Uterus (tissue), 4 donors: ENCODE measurements at places on chromosomes 6 and 20.
A peak's percentile ranks its signal among the peaks of the same experiment; 100 is the strongest.

GRCh38 chr6:129667034-129667433, 42.9 kb downstream of the ARHGAP18 start:
- no peak for DNase-seq

- no peak for DNase-seq
Observed at GRCh38 chr6:31567531-31568370, 4.3 kb upstream of the LTA start.

DNA sequence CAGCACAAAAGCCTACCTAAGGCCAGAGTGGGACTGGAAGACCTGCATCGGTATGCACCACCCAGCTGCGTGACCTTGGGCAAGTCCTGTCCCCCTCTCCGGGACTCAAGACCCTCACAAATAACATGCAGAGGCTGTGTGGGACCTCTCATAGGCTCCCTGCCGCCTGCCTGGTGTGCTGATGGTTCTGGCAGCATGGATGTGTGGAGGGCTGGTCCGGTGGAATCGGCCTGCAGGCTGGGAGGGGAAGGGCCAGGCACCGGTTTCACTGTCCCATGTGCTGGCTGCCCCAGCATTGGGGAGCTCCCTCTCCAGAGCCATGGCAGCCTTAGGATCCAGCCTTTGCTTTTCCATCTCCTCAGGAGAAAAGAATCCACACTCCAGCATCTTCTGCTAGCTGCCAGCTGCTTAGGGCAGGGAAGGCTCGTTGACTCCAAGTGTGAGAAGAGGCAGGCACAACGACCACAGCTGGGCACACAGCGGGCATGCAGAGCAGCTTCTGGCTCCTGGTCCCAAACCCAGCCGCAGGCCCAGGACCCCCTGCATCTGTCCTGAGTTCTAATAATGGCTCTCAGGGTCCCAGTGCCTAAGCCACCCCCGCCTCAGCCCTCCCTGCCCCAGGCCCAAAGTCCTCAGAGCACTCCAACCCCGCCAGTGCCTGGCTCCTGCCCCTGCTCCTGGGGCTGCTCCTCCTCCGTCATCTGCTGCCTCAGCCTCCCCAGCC, 32.5 kb downstream of the TFEB start:
- DNase-seq = no peak

DNA sequence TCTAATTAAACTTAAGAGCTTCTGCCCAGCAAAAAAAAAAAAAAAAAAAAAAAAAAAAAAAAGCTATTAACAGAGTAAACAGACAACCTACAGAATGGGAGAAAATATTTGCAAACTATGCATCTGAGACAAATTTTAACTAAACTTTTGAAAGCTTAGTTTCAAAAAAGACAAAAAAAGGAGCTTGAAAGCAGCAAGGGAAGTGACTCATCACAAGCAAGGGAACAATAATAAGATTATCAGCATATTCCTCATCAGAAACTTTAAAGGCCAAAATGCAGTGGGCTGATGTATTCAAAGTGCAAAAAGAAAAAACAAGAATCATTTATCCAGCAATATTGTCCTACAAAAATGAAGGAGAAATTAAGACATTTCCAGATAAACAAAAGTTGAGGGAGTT, 158.6 kb downstream of the RNF144B start:
- no peak for DNase-seq

- DNase-seq = no peak
Observed at GRCh38 chr20:20498076-20498861, 130.4 kb downstream of the INSM1 start.

- DNase-seq = no peak
Observed at GRCh38 chr6:116450769-116451740, 10.1 kb upstream of the CALHM6 start.

DNA sequence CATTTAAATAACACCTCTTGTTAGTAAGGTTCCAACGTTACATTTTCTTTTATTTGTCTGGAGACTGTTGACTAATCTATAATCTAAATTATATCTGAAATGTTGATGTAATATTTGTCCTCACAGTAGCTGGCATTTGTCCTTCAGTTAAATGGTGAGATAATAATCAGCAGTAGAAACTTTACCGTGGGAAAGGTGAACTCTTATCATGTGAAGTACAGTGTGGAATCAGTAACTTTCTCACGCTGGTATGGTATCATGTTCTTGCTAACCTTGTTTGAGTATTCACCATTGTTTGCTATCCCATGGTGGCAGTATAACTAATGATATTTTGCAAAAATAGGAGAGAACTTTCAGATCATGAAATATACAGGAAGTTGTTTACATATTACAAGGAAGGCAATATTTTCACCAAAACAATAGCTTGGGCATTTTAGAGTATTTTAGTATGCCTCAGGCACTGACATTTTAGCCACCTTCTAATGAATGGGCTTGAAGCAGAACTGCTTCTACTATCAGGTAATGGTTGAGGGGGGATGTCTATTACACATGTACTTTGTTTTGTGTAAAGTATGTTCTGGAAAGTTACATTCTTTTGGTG, 4.8 kb downstream of the GMNN start:
- no peak for DNase-seq

GRCh38 chr6:75291331-75291730, 6.7 kb upstream of the TMEM30A start:
- DNase-seq = no peak

DNA sequence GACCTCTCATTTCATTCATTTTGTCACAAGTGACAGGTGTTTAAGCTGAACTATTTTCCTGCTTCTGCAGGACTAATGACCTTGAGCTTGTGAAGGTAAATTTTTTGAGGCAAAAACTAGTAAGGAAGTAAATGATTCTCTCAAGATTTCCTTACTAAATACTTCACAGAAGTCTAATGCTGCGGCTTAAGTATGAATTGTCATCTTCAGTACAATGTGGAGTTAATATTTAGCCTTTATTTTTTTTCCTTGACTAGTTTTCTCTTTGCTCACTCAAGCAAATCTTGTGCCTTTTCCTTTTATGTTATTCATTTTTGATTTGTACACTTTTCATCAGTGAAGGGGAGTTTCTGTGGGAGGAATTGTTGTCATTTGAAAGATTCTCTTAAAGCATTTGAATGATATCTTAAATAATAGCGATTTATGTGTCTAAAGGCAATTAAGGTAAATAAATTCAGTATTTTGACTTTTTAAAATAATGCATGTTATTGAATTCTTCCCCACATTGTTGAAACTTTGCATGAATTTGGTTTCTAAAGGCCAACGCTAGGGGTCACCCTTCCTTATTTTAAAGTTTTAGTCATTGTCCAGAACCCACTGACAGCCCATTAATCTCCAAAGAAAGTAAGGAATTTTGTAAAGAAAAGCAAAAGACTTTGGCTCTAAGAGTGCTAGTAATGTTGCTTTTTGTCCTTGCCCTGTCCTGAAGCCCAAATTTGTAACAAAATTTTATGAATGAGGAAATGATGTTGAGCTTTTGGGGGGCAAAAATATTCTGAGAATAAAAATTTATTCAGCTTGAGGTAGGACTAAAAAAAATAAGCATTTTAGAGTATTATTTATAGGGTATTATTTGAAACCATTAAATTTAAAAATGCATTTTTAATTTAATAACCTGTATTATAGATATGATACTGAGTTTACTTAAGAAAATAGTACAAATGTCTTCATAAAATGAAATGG, 157.4 kb upstream of the LAMA2 start:
- DNase-seq = no peak

GRCh38 chr6:25599516-25600085, 52.4 kb upstream of the SCGN start:
- DNase-seq = no peak

DNA sequence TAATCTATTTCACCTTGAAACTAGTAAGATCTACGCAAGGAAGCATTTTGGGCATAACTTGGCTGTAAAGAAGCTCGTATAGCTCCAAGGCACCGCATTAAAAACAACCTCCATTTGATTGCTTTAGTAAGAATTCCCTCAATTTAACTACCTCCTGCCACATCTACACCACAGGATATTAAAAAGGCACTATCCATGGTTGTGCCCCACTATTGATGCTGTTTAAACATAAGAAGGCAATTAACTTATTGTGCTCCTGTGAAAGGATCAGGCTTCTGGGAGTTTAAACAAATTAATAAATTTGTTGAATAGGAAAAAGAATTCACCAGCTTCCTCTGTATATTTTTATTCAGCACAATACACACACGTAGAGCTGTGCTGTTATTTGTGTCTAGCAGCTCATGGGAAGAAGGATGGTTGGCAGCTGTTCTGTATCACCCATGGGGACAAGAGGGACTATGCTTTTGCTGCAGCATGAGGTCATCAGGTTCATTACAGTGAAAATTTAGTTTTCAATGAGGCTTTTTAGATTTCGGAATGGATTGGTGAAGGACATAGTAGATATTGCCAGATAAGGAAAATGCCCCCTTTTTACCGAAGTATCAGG, 513.3 kb downstream of the HAO1 start:
- DNase-seq = no peak

GRCh38 chr20:45629496-45630100, at the start of gene WFDC10A:
Gene WFDC10A (plus strand): TSS chr20:45629739. CDS start chr20:45629814, 75 bp downstream.
- no peak for DNase-seq

GRCh38 chr6:134389658-134390057, 71.7 kb upstream of the SGK1 start:
- no peak for DNase-seq

DNA sequence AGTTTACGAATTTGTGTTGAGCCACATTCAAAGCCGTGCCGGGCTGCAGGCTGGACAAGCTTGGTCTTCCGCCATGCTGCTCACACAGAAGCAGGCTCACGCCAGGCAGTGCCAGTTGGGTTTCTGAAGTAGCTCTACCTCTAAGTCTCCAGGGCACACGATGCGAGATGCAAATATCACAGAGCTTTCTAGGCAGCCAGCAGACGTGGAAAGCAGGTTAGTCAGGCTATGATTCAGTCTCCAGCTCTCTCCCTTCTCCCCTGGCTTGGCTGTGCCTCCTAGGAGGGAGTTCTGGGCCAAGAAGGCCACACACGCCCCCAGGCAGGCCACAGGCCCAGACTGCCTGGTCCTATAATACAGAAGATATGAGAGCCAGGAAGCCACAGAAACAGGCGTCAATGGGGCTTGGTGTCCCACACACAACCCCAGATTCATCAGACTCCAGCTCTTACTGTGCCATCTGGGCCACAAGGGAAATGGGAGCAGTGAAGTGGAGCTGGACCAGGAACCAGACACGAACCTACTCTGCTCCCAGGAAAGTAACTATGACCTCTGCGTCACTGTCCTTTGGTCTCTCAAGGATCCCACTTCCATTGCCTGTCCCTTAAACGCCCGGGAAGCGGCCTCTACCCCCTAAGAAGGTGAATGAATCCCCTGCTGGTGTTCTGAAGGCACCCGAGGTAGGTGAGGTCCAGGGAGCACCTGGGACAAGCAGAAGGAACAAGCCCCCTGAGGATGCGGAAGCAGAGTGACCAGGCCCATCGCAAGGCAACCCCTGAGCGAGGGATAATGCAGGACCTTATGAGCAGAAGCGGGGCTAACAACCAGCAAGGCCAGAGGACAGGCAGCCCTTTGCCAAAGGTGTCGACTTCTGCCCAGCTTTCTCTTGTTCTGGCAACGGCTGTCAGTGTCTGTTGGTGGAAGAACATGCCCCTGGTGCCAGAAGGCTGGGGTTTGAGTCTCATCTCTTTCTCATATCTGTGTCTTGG, 61.2 kb downstream of the GFOD1 start:
- DNase-seq = no peak

DNA sequence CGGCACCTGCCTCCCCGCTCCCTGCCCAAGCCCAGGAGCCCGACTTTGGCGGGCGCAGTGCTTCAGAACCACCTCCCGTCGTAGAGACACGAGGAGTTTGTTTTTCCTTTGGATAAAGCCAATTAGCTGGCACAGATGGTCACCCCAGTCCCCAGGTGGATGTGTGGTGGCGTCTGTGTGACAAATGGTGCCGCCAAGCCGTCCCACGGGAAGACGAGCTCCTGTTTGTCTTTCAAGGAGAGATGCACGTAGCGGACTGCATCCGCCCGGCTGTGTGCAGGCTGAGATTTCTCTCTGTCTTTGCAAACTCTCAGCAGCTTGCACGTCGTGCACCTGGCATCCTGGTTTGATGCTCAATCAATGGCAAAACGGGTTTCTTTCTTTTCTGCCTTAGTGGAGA, 16.1 kb upstream of the MRGBP start:
- DNase-seq = no peak

- no peak for DNase-seq
Observed at GRCh38 chr6:28978959-28979561, 26.1 kb downstream of the ZNF311 start.

GRCh38 chr6:26311012-26311384, 54.0 kb upstream of the BTN3A2 start:
- peak; percentile 34 for DNase-seq

DNA sequence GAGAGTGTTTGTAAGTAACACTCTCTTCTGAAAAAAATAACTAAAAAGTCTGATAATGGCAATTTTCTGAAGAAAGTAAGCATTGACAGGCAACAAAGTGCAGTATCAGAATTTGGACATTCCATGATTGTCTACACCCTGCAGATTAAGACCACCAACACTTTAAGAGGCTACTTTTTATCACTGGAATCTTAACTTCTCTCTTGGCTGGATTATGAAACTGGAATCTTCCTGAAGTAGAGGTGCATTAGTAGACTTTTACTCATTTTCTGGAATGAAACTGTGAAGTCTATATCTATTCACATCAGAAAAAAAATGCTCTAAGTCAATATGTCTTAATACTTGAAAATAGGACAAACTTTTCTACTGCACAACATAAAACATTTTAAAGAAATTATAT, 547.5 kb downstream of the COL12A1 start:
- DNase-seq = no peak

- no peak for DNase-seq
Observed at GRCh38 chr6:17490724-17491123, 97.3 kb downstream of the CAP2 start.

DNA sequence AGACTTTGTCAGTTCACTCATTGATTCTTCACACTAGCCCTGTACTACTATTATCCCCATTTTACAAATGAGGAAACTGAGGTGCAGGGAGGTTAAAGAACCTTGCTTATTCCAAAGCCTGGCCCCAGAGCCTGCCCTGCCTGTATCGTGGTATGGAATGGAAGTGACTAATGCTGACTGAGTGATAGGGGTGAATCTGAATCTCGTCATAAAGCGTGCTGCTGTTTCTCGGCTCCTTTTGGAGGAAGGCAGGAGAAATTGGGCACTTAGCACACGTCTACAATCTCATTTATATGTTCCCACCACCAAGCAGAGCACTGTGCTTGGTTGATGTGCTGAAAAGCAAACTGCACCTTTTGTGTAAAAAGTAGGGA, 17.1 kb downstream of the GFRA4 start:
- DNase-seq = no peak

GRCh38 chr6:159099276-159099675, 54.5 kb upstream of the TAGAP start:
- DNase-seq = no peak
